Uterus (tissue), 4 donors: ENCODE measurements at places on chromosomes 1 and 21. TPM values are rescaled to one million over a fixed set of nuclear protein-coding genes. Genes with fewer than 3 reads are reported as not detected.

GRCh38 chr1:6638226-6638625, 13.6 kb downstream of the THAP3 start:
- DNase-seq = peak; percentile 81

DNA sequence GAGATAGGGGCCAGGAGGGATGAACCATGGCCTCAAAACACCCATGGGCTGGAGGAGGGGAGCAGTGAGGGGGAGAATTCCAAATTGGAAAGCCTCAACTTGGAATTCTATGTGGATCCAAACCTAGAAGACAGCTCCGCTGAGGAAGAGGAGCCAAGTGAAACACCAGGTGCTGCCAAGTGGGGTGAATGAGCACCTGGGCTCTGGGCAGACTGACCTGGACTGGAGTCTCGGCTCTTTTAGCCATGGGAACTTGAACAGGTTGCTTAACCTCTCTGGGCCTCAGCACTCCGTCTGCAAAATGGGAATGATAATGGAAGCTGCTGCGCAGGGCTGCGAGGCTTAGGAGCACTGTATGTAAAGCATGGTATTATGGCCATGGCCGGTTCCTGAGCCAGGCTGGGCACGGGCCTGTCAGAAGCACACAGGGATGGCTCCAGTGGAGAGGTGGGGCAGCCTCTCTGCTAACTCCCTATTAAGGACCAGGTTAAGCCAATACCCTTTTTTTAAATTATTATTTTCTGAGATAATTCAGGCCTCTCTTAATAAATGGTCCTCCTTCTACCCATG, 81.5 kb downstream of the SYT2 start:
- no peak for DNase-seq

GRCh38 chr1:100769906-100770646, 50.5 kb downstream of the VCAM1 start:
- no peak for DNase-seq

Gene SPATA46
- total RNA-seq = not detected

- no peak for DNase-seq
These were observed 30.5 kb downstream of the OR10J1 start for GRCh38 chr1:159469921-159470533.

- DNase-seq = no peak
These were observed 228.0 kb upstream of the SGIP1 start for GRCh38 chr1:66305927-66306326.

DNA sequence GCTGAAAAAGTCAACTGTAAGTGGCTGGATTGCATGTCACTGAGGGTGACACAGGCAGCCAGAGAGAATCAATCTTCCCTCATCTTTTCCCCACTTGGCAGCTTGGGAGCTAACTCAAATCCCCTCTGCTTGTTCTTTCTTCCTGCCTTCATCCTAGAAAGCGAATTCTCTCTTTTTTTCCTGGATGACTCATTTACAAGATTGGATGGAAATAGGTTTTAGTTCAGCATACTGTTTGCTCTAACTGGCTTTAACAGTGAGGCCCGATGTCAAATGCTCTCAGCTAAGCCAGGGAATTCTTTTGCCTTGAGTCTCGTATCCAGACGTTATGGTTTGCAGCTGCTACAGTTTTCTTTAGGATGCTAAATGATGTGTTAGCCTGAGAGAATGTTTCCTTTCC, 72.7 kb downstream of the HUNK start:
- DNase-seq = no peak

- no peak for DNase-seq
These were observed 61.8 kb downstream of the SPAG17 start for GRCh38 chr1:118123116-118123839.

DNA sequence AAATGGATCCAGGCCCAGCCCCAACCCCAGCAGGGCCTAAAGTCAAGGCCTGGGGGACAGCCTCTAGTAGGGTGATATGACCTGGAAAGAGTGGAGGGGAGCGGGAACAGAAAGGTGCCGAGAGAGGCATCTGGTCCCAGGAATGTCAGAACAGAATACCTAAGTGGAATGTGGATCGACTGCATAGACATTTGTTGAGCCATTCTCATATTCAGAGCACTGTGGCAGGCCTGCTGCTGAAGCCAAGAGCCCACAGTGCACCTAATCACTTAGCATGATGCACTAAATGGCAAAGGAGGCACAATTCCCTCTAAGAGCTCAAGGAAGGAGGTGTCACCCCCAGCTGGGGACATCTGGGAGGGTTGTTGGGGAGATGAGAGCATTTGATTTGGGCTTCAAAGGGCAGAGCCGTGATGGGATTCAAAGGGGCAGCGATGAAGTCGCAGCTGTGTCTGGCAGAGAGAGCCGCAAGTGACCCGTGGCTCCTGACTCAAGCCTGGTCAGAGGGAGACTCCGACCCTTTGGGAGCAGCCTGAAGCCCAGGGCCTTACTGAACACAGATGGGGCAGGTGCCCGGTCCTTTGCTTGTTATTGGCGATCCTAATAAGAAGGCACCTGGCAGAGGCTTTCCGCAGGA, 8.6 kb upstream of the PKP1 start:
- no peak for DNase-seq

DNA sequence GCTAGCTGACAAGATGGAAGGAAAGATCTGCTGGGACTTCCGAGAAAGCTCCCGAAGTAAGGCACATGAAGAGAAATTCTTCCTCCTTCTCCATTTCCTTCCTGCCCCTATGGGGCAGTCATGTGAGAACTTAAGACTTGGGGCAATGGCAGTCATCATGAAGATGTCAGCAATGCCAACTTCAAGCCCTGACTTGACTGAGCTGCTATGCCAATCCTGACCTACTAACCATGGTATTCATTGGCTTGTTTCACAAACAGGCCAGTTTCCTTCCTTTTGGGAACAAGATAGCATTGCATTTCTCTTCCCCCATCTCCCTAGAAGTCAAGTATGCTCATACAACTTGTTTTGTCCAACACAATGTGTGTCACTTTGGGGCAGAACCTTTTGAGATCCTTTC, 25.5 kb downstream of the GRIK1 start:
- DNase-seq = no peak

DNA sequence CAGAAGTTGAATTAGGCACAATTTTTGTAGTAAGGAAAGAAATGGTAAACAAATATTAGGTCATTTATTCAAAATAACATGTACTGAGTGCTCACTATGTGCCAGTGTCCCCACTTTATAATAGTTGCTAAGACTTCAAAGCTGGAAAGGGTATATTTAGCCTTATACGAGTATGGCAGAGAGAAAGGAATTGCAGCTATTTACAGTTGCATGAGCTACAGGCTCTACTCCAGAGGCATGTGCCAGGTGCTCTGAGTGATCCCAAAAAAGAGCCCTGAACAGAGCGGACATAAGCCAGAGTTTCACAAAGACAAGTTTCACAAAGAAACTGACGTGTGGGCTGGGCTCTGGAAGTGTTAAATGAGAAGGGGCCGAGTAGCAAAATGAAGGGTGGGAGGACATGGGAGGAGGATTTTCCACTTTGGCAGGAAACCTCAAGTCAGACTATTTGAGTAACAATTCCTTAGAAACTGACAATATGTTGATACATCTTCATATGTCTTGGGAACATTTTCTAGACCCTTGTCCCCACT, 40.9 kb downstream of the FASLG start:
- no peak for DNase-seq

Gene POU3F1
- total RNA-seq = not detected

DNA sequence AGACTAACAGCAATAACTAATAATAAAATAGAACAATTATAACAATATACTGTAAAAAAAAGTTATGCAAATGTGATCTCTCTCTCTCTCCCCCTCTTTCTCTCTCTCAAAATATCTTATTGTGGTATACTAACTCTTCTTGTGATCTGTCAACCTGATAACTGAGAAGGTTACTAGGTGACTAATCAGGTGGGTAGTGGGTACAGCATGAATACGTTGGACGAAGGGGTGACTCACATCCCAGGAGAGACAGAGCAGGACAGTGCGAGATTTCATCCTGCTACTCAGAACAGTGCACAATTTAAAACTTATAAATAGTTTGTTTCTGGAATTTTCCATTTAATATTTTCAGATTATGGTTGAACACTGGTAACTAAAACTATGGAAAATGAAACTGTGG, 257.5 kb downstream of the LRRC40 start:
- no peak for DNase-seq

DNA sequence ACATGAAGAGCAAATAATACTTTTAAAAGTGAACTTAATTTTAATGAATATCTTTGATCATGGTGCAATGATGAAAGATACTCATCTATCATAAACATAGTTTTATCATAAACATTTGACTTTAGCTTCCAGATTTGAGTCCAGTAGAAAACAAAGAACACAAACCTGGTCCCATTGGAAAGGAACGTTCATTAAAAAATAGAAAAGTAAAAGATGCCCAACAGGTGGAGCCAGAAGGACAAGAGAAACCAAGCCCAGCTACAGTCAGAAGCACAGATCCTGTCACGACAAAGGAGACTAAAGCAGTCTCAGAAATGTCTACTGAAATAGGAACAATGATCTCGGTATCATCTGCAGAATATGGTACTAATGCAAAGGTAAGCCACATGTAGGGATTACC, 55.6 kb upstream of the MYOCOS start:
- DNase-seq = no peak

Gene NES
- total RNA-seq = 19.5 TPM

Gene LIPI
- total RNA-seq = not detected

Gene S100A7
- not detected for total RNA-seq

Gene CYP4X1
- total RNA-seq = 4.1 TPM

DNA sequence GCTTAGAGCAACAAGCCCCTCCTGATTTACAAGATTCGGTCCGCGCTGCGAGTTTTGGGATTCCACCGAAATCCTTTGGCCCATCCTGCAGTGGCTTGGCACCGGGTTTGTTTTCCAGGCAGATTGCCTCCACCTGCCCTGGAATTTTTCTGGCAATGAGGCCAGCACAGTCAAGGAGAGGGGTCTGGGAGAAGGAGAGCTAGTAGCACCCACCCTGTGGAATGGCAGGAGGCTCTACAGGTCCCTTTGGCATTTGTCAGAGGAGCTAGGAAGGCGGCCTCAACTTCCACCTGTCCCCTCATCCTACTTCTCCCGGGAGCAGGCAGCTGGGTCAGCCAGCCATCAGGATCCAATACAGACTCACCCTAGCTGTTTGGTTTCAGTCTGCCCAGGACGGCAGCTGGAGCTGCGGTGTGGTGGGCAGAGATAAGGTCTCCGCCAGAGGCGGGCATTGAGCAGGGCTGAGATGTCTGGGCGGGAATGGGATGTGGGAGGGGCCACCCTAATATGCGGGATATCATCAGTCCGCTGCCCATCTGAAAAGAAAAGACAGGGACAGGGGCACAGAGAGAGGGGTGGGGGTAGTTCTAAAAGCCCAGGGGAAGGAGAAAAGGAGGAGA, 37.8 kb upstream of the PRELP start:
- DNase-seq = no peak

Gene GRHL3
- total RNA-seq = 0.35 TPM

Gene MEGF6
- 69.0 TPM for total RNA-seq

GRCh38 chr1:1024149-1024770, 4.3 kb downstream of the AGRN start:
- no peak for DNase-seq

GRCh38 chr1:42350086-42350485, 15.1 kb upstream of the FOXJ3 start:
- no peak for DNase-seq

GRCh38 chr1:241888232-241888631, 40.2 kb downstream of the EXO1 start:
- DNase-seq = no peak

- DNase-seq = no peak
These were observed 4.4 kb upstream of the GBP4 start for GRCh38 chr1:89203166-89203565.

GRCh38 chr1:54276617-54277450, 76.9 kb downstream of the MRPL37 start:
- DNase-seq = no peak

DNA sequence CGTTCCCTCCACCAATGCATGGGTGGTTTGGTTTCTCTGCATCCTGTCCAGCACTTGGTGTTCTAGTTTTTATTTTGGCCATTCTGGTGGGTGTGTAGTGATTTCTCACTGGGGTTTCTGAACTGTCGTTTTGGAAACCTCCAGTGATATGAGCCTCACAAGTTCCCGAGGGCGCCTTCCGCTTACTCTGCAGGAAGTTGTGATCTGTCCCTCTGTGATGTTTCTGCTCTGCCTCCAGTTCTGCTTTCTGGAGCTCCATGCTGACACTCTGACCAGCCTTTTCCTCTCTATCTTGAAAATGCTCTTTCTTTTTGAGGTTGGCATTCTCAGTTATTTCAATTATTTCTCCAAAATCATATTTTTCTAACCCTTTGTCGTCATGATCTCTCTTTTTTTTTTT, 111.6 kb downstream of the PLD5 start:
- DNase-seq = no peak

GRCh38 chr1:91245435-91245834, 159.2 kb downstream of the HFM1 start:
- no peak for DNase-seq

DNA sequence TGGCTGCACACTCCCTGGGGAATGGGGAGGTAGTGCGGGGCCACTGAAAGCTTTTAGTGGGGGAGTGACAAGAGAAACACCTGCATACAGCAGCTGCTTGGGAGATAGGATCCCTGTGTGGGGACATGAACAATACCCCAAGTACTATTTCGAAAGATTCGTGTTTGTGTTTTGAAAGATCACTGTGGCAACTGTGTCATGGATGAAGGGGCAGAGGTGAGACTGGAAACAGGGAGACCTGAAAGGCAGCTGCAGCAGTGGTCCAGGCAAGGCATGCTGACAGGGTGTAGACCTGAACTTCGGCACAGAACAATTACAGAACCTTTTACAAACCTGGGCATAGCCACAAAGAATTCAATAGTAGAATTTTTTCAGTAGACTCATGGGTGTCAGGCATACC, 32.9 kb downstream of the TENT5C start:
- DNase-seq = no peak

Gene OR2T33
- total RNA-seq = not detected

Gene STIL
- 2.0 TPM for total RNA-seq

DNA sequence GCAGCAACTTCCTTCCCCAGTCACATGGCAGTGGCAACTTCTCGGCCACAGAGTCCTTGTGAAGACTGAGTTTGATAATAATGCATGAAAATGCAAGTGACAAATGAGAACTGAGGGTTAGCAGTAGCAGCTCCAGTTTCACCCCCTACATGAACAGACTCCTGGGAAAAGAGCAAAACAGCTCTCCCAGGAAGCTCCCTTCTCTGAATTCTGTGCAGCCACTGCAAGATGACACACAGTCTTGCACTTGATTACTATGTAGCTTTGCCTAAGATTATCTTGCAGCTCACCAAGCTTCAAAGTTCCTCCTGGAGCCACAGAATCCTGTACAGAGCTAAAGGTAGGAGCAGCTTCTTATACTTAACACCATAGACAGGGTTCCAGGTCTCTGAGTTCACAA, 4.7 kb downstream of the PGBD5 start:
- no peak for DNase-seq

DNA sequence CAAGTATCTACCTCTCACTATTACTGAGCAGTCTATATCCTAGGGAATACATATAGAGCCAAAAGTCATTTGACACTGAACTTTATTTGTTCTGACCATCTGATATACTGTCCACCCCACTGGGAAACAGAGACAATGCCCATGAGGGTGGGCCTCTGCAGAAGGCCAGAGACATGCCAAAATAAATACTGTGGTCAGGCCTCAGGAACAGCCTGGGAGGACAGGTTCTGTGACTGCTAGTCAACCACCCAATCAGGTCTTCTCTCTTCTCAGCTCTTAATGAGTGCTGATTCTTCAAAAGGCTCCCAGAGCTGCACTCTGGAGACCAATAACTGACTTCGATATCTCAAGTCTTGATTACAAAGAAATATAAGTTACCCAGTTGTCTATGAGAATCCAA, 5.5 kb upstream of the ANKRD35 start:
- DNase-seq = no peak
